ENCODE measurements at places on chromosomes 11 and 22. TPM values are rescaled to one million over a fixed set of nuclear protein-coding genes. Genes with fewer than 3 reads are reported as not detected.

The PLAAT2 gene
- total RNA-seq: 0.42 TPM

The CNTF gene
- total RNA-seq: 0.23 TPM

The LDLRAD3 gene
- 3.5 TPM for total RNA-seq

The OR10AG1 gene
- total RNA-seq: not detected

The CREBZF gene
- total RNA-seq: 21.9 TPM

The KRTAP5-11 gene
- total RNA-seq: not detected

The SLN gene
- total RNA-seq: not detected

The CHEK2 gene
- total RNA-seq: 19.4 TPM

The C22orf31 gene
- total RNA-seq: not detected

The TEX12 gene
- not detected for total RNA-seq

The C11orf42 gene
- total RNA-seq: not detected

The SMIM35 gene
- not detected for total RNA-seq

The RHOD gene
- 363 TPM for total RNA-seq

The OR8K3 gene
- total RNA-seq: not detected

The TIMM10 gene
- total RNA-seq: 89.9 TPM

The SMTN gene
- 218 TPM for total RNA-seq

The FAM180B gene
- total RNA-seq: not detected

The OR52H1 gene
- not detected for total RNA-seq

The RIMBP3C gene
- not detected for total RNA-seq

The TH gene
- total RNA-seq: 0.99 TPM

The SMC1B gene
- not detected for total RNA-seq

The SLC29A2 gene
- 5.9 TPM for total RNA-seq

The HEPN1 gene
- not detected for total RNA-seq
